ENCODE measurements at places on chromosomes 6 and 20. TPM values are rescaled to one million over a fixed set of nuclear protein-coding genes. Genes with fewer than 3 reads are reported as not detected.

MAFB gene
- not detected for polyA plus RNA-seq

PRRT1 gene
- 2.1 TPM for polyA plus RNA-seq

GJA10 gene
- polyA plus RNA-seq = not detected

ESR1 gene
- polyA plus RNA-seq = 0.55 TPM

TIAM2 gene
- polyA plus RNA-seq = 4.4 TPM

PSMF1 gene
- polyA plus RNA-seq = 20.6 TPM

ADGB gene
- not detected for polyA plus RNA-seq

SYNDIG1 gene
- polyA plus RNA-seq = not detected

CCN5 gene
- not detected for polyA plus RNA-seq

CYP21A2 gene
- 0.27 TPM for polyA plus RNA-seq

SSTR4 gene
- polyA plus RNA-seq = not detected

PNPLA1 gene
- 0.22 TPM for polyA plus RNA-seq

TCP11 gene
- not detected for polyA plus RNA-seq

PLN gene
- not detected for polyA plus RNA-seq

IL17F gene
- polyA plus RNA-seq = not detected

PRIM2 gene
- polyA plus RNA-seq = 26.4 TPM

TRIM10 gene
- 0.90 TPM for polyA plus RNA-seq

ECT2L gene
- polyA plus RNA-seq = not detected

PPP1R14C gene
- 11.7 TPM for polyA plus RNA-seq

HTR1E gene
- not detected for polyA plus RNA-seq

DNA sequence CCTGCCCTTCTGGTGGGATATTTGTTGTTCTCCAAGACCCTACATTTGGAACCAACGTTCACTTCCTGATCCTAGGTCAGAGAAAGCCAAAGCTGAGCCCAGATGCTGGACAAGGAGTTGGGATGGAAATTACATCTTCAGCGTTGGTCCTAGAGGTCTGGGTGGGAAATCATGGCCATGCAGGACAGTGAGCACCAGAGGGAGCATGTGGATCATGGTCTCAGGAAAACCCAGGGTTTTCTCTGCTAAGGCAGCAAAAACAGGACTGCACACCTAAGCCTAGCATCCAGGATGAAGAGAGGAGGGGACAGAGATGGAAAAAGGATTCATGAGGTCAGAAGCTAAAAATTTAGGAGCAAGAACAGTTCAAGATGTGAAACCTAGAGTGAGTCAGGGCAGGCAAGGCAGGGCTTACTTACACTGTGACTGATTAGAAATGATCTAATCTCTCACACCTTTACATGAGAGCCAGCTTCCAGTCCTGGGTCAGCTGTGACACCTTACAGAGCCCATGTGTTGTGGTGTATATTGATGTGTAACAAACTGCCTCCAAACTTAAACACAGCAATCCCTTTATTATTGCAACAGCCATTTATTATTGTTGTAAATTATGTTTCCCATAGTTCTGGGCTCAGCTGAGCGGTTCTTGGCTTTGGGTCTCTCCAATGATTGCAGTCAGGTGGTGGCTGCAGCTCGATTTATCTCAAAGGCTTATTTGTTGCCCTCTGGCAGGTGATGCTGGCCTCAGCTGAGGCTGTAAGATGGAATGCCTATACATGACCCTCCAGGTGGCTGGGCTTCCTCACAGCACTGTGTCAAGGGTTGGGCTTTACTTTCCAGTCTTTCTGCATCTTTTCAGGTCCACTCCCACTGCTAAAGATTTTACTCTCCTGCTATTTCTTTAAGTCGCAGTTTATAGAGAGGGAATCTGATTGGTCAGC, 6.5 kb downstream of the C20orf202 start:
- DNase-seq = no peak

DNA sequence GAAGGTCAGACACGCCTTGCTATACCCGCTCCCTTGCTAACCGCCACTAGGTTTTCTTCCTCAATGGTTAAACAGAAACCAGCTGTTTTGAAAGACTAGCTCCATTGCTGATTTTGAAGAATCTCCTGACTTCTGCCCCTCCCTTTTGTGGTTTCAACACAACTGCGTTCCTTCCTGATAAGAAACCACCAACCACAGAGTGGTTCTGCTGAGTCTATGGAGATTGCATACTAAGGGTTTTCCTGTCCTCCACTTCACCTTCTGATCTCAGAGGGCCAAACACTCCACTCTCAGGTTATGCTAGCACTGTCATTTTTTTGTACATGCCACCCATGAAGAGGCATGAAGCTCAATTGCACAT, 207.9 kb downstream of the MYLK4 start:
- peak; percentile 45 for DNase-seq

- DNase-seq = no peak
Measured at GRCh38 chr20:23161968-23162696, 76.0 kb upstream of the CD93 start.

DNA sequence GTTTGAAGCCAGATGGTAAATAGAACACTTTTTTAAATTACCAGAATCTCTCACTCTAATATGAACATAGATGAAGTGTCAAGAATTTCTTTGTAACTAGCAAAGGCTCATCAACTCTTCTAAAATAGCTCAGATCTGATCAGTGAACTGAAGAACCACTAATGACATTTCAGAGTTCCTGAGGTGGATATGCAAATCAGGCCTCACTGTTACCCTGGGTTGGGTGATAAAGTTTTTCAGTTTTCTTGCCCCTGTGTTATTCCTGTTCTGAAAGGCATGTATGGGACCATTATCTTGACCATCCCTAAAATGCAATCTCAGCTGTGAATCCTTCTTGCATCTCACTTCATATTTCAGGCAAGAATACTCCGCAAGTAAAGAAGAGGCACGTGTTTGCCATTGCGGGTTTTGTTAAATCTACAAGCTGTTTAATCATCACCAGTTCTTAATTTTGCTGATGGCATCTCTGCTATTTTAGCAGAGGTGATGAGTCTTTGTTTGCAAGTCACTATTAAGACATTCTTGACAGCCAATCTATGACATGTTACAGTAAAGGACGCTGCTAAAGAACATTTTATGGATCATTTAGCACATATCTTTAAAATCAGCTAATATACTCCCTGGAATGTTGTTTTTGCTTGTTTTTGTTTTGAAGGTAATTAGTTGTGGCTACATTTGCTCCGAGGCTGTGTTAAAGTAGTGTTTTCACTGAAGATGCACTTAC, 47.9 kb downstream of the KHDC1L start:
- DNase-seq = no peak

GRCh38 chr20:48630342-48631075, 197.3 kb downstream of the PREX1 start:
- DNase-seq = peak; percentile 24

DNA sequence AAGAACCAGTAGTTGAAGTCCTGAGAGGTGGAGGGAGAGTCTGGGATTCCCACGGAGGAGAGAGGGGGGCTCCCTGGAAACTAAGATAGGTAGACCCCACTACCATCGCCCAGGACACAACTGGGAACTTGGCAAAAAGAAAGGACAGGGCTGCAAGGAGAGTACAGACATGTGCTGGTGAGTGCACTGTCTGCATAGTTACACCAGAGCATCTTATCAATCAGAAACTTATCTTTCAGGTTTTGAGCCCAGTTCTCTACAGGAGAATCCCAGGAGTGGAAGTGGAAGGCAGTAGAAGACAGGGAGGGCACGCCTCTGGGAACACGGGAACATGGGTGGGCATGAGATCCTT, 12.2 kb downstream of the NFKBIL1 start:
- DNase-seq = no peak

GRCh38 chr20:44083220-44083933, 103.6 kb downstream of the JPH2 start:
- DNase-seq = no peak

- no peak for DNase-seq
Measured at GRCh38 chr6:135673501-135674309, 176.2 kb upstream of the AHI1 start.

GRCh38 chr6:38507173-38507572, 132.6 kb downstream of the BTBD9 start:
- DNase-seq = no peak

GRCh38 chr20:39778847-39779604, 816.9 kb downstream of the DHX35 start:
- no peak for DNase-seq

- peak; percentile 80 for DNase-seq
Measured at GRCh38 chr6:24721461-24722215, 2.7 kb upstream of the C6orf62 start.

GRCh38 chr20:20759132-20759531, 46.7 kb upstream of the RALGAPA2 start:
- DNase-seq = no peak

GRCh38 chr6:3102875-3103274, 15.6 kb upstream of the BPHL start:
- DNase-seq = no peak

DNA sequence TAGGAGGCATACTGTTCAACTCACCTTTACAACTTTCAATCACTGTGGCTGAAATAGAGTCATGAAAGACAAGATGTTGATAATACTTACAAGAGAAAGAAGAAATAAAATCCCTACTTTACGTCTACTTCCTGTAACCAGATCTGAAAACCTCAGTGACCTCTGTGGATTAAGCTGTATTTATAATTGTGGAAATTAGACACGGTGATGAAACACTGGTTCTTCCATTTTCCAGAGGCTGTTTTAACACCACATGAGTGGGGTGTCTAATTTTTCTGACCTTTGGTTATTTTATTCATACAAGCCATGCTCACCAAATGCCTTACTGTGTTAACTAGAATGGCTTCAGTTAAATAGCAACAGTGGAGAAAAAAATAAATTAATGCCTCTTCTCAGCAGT, 58.5 kb upstream of the HIVEP1 start:
- DNase-seq = no peak

GRCh38 chr6:116876635-116877611, at the start of gene RFX6:
Gene RFX6, plus strand, starts transcription at chr6:116877242. Its CDS starts 34 bp downstream, at chr6:116877276.
- DNase-seq = peak; percentile 18

DNA sequence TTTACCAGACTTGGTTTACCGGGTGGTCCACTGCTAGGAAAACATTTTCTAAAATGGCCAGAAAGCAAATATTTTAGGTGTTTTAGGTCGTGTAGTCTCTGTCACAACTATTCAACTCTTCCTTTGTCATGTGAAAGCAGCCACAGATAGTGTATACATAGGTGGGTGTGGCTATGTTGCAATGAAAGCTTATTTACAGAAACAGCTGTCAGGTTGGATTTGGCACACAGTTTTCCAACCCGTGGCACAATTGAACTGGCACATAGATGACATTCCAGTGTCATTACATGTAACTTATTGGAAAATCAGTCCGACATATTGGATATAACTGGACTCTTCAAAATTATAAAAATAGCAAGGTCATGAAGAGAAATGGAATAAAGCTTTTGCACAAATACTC, 68.9 kb upstream of the KCNQ5 start:
- DNase-seq = peak; percentile 60

DNA sequence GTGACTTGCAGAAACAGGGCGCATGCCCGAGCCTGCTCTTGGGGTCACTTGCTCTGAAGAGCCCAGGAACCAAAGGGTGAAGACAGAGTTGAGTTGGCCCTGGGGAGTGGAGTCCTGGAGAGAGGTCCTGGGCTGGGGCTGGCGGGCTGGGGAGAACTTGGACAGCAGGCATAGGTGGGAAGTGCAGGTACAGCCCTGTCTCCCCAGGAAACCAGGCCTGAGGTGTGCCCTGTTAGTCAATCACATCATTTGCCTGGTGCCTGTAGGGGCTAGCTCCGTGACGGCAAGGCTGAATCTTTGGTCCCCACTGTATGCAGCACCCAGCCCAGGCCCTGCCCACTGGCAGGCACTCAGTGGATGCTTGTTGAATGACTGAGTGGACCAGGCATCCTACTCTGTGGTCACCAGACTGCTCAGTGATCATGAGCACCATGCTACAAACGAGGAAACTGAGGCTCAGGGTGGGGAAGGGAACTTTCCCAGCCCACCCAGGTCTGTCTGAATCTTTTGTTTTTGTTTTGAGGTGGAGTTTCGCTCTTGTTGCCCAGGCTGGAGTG, 15.6 kb upstream of the NOL4L start:
- no peak for DNase-seq

DNA sequence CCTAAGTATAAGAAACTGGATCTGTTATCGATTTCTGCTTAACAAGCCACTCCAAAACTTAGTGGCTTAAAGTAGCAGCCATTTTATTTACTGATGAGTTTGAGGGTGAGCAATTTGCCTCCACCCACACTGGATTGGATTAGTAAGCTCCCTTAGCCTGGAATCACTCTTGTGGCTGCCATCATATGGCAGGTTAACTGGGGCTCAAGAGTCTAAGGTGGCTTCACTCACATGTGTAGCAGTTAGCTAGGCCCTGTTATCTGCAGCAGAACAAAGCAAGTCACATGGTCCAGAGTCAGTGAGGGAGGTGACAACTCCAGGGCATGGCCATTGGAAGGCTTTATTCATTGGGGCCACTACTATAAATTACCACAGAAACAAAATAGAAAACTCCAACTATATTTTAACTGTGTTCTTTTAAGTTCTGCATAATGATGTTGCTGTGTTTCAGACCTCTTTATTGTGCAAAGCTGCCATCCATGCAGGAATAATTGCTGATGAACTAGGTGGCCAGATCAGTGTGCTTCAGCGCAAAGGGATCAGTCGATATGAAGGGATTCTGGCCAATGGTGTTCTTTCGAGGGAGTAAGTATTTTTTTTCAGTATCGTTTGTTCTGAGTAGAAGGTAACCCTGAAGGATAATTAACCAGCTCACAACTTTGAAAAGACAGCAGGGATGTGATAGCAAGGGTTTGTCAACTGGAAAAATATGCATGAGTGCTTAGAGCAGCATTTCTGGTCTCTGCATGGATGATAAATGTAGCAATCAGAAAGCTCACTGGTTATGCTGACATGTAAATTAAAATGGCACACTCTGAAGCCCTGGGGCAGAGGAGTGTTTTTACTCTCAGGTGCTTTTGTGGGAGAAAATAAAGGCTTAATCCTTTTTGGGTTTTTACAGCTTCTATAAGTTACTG, 49.6 kb downstream of the DCBLD1 start:
- DNase-seq = no peak

- DNase-seq = no peak
Measured at GRCh38 chr6:116366740-116367275, 3.9 kb upstream of the DSE start.

DNA sequence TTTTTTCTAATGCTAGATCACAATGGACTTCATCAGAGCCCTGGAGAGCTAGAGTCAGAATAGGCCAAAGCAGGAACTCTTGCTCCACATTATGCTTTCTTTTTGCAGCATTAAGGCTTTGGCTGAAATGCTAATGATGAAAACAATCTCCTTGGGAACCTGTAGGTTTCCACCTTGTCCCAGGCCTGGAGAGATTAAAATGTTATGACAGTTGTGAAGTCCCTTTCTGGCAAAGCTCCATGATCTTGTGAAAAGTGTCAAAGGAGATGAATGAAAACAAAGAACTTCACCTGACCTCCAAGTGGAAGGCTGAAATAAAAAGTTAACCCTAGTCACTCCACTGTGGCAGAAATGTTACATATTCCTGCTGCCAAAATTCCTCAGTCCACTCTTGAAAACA, 64.0 kb upstream of the LRRC1 start:
- DNase-seq = no peak

GRCh38 chr20:43450841-43451799, 6.6 kb upstream of the SRSF6 start:
- no peak for DNase-seq

GRCh38 chr6:115618256-115618655, 442.4 kb downstream of the FRK start:
- no peak for DNase-seq

DNA sequence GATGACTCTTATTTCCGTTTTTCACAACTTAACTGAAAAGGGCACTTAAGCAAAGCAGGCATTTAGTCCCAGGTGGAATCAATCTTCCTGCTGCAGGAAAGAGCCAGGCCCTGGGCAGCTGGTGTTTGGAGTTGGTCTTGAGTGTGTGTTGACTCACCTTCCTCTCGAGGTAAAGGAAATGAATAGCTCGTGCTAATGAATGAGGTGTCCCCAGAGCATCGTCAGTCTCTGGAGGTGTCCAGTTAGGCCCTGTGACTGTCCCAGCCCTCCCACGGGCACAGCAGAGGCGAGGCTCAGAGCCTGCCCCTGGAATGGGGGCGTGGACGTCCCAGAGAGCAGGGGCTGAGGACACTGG, 277.7 kb downstream of the NRN1 start:
- no peak for DNase-seq
